ENCODE measurements at places on chromosomes 12 and 14.

- DNase-seq, result no peak
Observed at GRCh38 chr14:84361476-84361875, 1168.5 kb upstream of the FLRT2 start.

DNA sequence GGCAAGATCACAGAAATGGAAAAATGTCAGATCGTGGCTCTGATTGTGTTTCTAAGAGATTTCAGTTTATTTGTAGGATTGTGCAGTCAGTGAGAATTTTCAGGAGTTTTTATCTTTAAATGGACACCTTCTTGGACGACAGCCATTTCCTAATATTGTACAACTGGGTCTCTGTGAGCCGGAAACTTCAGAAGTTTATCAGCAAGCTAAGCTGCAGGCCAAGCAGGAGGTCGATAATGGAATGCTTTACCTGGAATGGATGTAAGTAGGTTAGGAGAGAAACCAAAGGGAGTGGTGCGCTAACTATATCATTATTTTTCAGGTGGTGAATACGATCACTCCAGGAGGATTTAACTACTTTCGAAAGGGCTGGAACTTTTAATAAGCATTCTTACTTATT, 26.4 kb downstream of the APAF1 start:
- DNase-seq, result no peak

DNA sequence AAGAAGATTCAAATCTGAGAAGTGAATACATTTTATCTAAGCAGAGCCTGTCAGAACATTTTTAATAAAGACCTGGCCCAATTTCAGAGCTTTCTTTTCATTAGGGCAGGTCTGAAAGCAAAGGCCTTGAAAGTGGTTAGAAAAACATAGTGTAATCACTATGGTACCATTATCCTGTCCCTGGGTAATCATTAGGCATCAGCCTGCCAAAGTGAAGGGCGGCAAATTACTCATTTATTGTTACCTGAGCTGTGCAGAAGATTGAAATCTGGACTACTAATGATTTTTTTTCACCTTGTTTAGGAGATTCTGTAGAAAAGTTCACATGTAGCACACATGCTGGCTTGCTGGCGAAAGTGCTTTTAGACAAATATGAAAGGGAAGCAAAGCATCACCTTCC, 92.6 kb upstream of the PRKD1 start:
- no peak for DNase-seq

DNA sequence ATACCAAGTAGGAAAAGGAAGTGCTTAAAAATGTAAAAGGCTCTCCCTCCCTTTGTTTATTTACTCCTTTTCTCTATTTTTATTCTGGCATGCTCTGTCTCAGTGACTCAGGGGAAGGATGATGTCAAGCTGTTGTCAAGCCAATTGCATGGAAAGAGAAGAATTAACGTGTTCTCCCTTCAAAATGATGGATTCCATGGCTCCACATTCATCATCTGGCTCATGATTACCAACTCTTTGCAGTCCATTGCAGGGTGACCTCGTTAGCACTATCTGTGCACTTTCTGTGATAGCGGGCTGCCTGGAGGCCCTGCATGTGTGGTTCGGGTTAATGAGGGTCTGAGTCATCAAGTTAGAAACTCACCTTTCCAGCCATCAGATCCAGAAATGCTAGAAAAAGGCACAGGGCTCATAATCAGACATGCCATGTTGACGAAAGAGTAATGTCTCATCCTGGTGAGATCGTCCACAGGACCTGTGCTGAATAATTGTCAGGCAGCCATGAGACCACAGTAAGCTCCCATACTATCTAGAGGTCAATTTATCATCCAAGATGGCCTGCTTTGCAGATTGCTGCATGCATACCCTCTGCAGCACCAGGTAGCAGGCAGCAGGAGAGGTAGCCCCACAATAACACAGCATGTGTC, 79.2 kb upstream of the BTG1 start:
- DNase-seq, result peak; percentile 80

- DNase-seq, result no peak
Observed at GRCh38 chr12:47744005-47744651, 14.6 kb downstream of the RAPGEF3 start.

DNA sequence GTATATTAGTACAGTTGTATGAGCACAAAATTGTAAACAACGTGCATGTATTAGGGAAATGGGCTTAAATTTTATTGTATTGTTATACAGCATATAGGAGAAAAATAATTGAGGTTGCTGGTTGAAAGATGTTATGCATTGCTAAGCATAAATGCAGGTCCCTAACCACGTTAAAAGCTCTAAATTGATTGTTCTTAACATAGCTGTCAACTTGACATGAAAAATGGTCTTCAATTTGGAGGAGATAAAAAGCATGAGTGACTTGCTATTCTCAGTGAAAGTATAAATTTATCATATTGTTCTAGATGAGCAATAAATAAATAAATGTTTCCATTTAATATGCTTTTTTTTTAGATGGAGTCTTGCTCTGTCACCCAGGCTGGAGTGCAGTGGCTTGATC, 506.6 kb upstream of the ATXN7L3B start:
- no peak for DNase-seq

GRCh38 chr12:101097829-101098580, 112.0 kb downstream of the SLC5A8 start:
- no peak for DNase-seq

GRCh38 chr12:30794591-30795409, 40.0 kb upstream of the CAPRIN2 start:
- peak; percentile 98 for DNase-seq

GRCh38 chr12:55407866-55408265, 7.5 kb downstream of the OR6C65 start:
- DNase-seq, result no peak
